ENCODE measurements at places on chromosomes 12 and 14.

DNA sequence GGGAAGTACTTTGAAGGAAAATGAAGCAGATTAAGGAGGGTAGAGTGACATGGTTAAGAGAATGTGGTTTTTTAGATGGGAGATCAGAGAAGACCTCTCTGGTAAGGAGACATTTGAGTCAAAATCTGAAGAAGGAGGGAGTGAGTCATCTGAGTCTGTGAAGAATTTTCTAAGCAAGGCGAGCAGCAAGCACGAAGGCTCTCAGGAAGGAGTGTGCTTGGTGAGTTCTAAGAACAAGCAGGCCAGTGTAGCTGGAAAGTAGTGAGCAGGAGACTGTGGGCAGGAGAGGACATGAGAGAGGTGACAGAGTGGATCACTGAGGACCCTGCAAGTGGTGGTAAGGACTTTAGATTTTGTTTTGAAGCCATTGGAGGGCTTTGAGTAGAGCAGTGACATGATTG, 76.3 kb upstream of the FUT8 start:
- DNase-seq, result no peak

- no peak for DNase-seq
These were observed 306.6 kb upstream of the MIS18BP1 start for GRCh38 chr14:45559626-45560025.

- no peak for DNase-seq
These were observed 71.0 kb downstream of the ESRRB start for GRCh38 chr14:76446921-76447320.

- peak; percentile 72 for DNase-seq
These were observed 82.5 kb upstream of the EVL start for GRCh38 chr14:99982537-99983250.

DNA sequence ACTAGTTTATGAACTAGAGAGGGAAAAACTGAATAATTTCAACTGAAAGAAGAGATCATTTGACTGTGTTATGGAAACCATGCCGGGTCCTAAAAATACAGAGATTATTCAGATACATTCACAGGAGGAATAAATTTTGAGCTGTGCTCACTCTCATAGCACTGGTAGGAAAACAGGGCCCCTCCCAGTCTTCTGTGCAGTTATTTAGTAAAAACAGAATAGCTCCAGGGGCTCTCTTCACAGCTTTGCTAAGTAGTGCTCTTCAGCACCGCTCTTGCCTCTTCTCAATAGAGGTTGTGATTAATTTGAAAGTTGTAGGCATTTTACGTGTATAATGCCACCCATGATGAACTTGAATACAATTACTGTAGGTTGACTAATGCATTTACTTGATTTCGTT, 435.9 kb upstream of the PDE3A start:
- no peak for DNase-seq

DNA sequence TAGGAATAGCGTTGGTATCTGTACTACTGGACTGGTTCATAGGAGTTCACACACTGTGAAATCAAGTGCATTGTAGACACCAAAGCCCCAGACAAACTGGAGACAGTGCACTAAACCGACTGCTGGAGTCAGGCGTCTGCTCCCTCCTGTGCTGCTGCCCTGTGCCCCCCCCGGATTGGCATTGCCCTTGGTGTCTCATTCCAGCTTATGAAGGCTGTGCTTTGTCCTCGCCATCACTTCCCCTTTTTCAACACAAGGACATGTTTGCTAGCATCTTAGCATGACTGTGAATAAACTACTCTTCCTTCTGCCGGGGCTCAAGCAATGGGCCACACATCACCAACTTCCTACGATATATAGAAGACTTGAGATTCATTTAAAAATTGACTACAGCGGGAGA, 84.0 kb downstream of the TMCC3 start:
- no peak for DNase-seq

DNA sequence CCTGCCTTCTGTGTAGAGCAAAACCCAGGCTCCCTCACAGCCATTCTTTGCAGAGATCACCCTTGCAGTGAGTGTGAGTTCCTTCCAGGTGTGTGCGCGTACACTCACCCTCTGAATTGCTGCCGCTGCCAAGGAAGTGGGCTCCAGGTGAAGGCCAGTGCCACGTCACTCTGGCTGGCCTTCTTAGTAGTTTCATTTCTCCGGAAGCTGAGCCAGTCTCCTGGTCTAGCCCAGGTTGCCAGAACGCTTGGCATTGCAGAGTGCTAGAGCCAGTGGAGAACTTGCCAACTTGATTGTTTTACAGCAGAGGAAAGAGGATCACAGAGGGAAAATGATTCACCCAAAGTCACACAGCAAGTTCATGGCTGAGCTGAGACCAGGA, 11.0 kb downstream of the CBLN3 start:
- DNase-seq, result no peak

DNA sequence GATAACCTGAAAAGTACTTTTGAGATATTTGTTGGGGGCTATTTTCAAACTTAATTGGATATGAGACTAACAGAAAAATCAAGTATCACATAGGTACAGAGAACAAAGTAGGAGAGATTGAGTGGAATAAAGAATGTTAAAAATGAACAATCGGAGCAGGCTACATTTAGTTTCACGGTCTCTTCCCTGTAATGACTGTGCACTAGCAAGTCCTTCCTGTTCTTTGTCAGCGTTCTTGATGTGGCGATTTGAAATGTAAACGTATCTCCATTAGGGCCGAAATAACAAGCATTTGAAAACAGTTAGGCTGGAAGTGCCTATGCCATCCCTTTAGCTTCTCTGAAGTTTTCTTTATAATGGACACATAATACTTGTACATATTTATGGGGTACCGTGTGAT, 31.0 kb downstream of the SLC25A29 start:
- no peak for DNase-seq

GRCh38 chr12:42420395-42420794, 94.4 kb downstream of the PPHLN1 start:
- DNase-seq, result no peak

- no peak for DNase-seq
These were observed 31.1 kb downstream of the GPHN start for GRCh38 chr14:66539034-66539433.
